ENCODE measurements at places on chromosomes 2 and 18. TPM values are rescaled to one million over a fixed set of nuclear protein-coding genes. Genes with fewer than 3 reads are reported as not detected.

- no peak overlapping the region for H3K4me3 ChIP-seq
- peak; percentile 63 for DNase-seq
- H3K36me3 ChIP-seq = no peaks in the 10 kb centered on the region
- peaks cover 6% of the 10 kb centered on the region for H3K4me1 ChIP-seq
- no peak overlapping the region for H3K27ac ChIP-seq
Observed at GRCh38 chr2:102057502-102058292, 65.9 kb downstream of the IL1R2 start.

- H3K36me3 ChIP-seq = no peaks in the 10 kb centered on the region
- H3K4me1 ChIP-seq = no peaks in the 10 kb centered on the region
- H3K27me3 ChIP-seq = no peaks in the 10 kb centered on the region
- peak overlapping the region; percentile 34 for H3K27ac ChIP-seq
- no peak overlapping the region for H3K4me3 ChIP-seq
- no peak for DNase-seq
Observed at GRCh38 chr2:147939313-147939712, 81.2 kb downstream of the ORC4 start.

CCDC74A gene
- 81.5 TPM for total RNA-seq

ACTG2 gene
- 73.0 TPM for total RNA-seq

- H3K4me1 ChIP-seq = peaks cover 5% of the 10 kb centered on the region
- peak overlapping the region; percentile 95 for H3K27ac ChIP-seq
- peak overlapping the region; percentile 73 for H3K4me3 ChIP-seq
- no peaks in the 10 kb centered on the region for H3K36me3 ChIP-seq
Observed at GRCh38 chr2:200305797-200306195, 697 bp upstream of the SPATS2L start.

DNA sequence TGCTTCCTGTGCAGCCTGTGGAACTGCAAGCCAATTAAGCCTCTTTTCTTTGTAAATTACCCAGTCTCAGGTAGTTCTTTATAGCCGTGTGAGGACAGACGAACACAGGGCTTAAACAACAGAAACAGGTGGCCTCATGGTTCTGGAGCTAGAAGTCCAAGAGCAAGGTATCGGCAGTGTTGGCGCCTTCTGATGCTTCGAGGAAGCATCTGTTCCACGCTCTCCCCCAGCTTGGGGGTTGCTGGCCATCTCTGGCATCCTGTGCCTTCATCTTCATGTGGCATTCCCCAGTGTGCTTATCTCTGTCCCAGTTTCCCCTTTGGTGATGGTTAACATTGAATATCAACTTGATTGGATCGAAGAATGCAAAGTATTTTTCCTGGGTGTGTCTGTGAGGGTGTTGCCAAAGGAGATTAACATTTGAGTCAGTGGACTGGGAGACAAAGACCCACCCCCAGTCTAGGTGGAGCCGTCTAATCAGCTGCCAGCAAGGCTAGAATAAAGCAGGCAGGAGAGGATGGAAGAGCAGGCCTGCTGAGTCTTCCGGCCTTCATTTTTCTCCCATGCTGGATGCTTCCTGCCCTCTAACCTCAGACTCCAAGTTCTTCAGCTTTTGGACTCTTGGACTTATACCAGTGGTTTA is 287.6 kb downstream of the PHLPP1 start:
- H3K36me3 ChIP-seq = no peaks in the 10 kb centered on the region
- H3K4me3 ChIP-seq = no peak overlapping the region
- DNase-seq = no peak
- no peaks in the 10 kb centered on the region for H3K27me3 ChIP-seq

GRCh38 chr18:71849407-71849806 is 694.7 kb downstream of the CBLN2 start:
- no peak overlapping the region for H3K4me3 ChIP-seq
- H3K4me1 ChIP-seq = no peaks in the 10 kb centered on the region
- H3K36me3 ChIP-seq = no peaks in the 10 kb centered on the region
- DNase-seq = no peak
- no peak overlapping the region for H3K27ac ChIP-seq

HOXD8 gene
- total RNA-seq = 33.1 TPM

TTC31 gene
- total RNA-seq = 20.2 TPM

DNA sequence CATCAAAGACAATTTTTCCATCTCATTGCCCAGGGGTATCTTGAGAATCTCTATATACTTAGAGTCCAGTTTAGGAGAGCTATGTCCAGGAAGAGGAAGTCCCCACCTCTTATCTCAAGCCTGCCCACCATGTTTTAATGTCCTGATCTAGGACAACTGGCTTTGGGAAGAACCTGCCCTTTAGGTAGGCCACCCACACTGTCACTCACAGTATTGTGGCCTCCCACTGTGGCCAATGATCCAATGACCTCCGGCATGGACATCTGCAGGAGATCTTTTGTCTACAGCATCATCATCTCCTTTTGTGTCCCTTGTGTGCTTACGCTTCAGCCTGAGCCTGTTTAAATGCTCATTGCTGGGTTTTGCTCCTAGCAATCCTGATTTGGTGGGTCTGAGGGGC is 77.4 kb downstream of the SLC4A3 start:
- H3K4me3 ChIP-seq = no peak overlapping the region
- H3K36me3 ChIP-seq = no peaks in the 10 kb centered on the region
- H3K4me1 ChIP-seq = peaks cover 2% of the 10 kb centered on the region
- H3K27me3 ChIP-seq = no peaks in the 10 kb centered on the region
- no peak overlapping the region for H3K27ac ChIP-seq

VAMP5 gene
- 42.9 TPM for total RNA-seq

- H3K4me3 ChIP-seq = no peak overlapping the region
- no peak overlapping the region for H3K27ac ChIP-seq
- H3K36me3 ChIP-seq = no peaks in the 10 kb centered on the region
Observed at GRCh38 chr2:3633982-3634595, 23.9 kb upstream of the ALLC start.

GRCh38 chr2:86445436-86445835 is 4.3 kb downstream of the KDM3A start:
- no peak overlapping the region for H3K27ac ChIP-seq
- H3K4me3 ChIP-seq = no peak overlapping the region
- no peaks in the 10 kb centered on the region for H3K36me3 ChIP-seq
- H3K27me3 ChIP-seq = no peaks in the 10 kb centered on the region
- peaks cover 14% of the 10 kb centered on the region for H3K4me1 ChIP-seq

- DNase-seq = no peak
- H3K4me1 ChIP-seq = no peaks in the 10 kb centered on the region
- H3K36me3 ChIP-seq = no peaks in the 10 kb centered on the region
- H3K4me3 ChIP-seq = no peak overlapping the region
- no peaks in the 10 kb centered on the region for H3K27me3 ChIP-seq
- no peak overlapping the region for H3K27ac ChIP-seq
Observed at GRCh38 chr2:235287375-235287733, 206.5 kb upstream of the AGAP1 start.

DNA sequence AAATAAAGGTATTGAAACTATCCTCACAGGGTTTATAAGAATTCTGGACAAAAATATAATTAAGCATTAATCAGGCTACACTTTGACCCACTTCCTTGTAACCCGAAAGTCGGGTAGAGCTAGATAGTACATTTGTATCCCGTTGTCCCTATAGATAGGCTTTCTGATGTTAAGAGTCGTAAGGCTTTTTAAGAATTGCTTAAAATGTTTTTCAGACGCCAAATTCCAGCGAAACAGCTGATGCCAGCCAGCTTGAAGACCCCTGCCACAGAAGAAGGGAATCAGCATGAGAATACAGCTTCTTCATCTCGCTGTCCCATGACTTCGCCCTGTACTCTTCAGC is 962 bp upstream of the GPR155 start:
- DNase-seq = no peak
- peak overlapping the region; percentile 89 for H3K4me3 ChIP-seq
- H3K36me3 ChIP-seq = no peaks in the 10 kb centered on the region
- no peak overlapping the region for H3K27ac ChIP-seq
- H3K27me3 ChIP-seq = no peaks in the 10 kb centered on the region

GRCh38 chr2:40432921-40433483 is 18.9 kb downstream of the SLC8A1 start:
- no peak for DNase-seq
- H3K4me1 ChIP-seq = no peaks in the 10 kb centered on the region
- H3K36me3 ChIP-seq = no peaks in the 10 kb centered on the region
- H3K27me3 ChIP-seq = no peaks in the 10 kb centered on the region
- H3K27ac ChIP-seq = no peak overlapping the region

GRCh38 chr2:29347774-29348461 is 232.7 kb downstream of the CLIP4 start:
- H3K27me3 ChIP-seq = no peaks in the 10 kb centered on the region
- no peaks in the 10 kb centered on the region for H3K36me3 ChIP-seq
- DNase-seq = no peak
- no peak overlapping the region for H3K4me3 ChIP-seq
- no peak overlapping the region for H3K27ac ChIP-seq

Data from ovary (tissue), 10 donors.